ENCODE measurements at places on chromosomes 1 and 21.

DNA sequence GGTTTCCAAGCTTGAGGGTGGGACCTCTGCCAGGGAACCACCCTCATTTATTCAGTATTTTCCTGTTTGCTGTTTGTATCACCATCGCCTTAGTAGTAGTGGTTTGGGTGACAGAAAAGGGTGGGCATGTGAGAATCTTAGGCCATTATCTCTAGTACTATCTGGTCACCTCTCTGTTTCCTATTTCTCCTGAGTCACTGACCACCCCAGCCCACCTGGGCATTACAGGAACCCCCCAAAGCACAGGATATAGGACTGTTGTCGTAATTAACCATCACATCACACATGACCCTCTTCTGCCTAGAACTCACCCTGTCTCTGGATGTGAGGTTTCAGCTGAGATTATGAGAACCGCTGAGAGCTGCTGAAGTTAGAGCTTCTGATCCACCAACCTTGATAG, 60.4 kb downstream of the IL23R start:
- DNase-seq = no peak

DNA sequence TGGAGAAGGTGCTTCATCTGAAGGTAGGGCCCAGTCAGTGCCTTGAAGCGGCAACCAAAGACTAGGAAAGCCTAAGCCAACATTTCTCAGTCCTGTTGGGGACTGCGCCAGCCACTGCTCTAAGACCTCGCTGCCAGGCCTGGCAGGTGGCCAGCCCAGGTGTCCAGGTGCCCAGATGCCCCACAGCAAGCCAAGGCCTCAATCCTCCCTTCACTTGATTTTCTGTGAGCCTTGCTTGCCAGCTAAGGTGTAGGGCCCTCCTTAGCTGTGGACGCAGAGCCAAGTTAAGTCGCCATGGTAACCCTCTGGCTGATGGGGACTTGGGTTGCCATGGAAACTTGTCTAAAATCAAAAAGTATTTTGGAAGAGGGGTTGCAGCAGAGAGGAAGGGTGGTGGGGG, 135.0 kb downstream of the NAV1 start:
- no peak for DNase-seq

DNA sequence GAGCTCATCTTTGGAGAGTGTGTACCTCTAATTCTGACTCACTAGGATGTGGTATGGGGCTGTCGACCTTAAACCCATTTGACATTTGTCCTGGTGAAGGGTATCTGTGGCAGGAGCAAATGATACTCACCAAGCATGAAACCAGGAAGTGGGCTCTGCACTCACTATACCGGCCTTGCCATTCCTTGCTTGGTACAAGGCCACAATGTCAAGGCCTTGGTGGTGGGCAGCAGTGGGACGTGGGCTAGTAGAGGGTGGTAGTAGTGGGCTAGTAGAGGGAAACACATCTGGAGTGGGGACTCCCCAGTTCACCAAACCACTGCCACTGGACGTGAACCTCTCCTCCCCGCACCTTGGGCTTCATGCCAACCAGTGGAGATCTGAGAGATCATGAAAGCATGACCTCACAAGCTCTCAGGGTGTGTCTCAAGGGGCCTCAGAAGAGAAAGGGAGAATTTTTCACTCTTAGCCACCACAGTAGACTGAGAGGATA, 11.5 kb downstream of the TNFSF4 start:
- no peak for DNase-seq

GRCh38 chr1:89987159-89987819, 7.6 kb upstream of the ZNF326 start:
- no peak for DNase-seq

Measured in non-pigmented ciliary epithelial cell (primary cell).